ENCODE measurements at places on chromosomes 16 and 17.

DNA sequence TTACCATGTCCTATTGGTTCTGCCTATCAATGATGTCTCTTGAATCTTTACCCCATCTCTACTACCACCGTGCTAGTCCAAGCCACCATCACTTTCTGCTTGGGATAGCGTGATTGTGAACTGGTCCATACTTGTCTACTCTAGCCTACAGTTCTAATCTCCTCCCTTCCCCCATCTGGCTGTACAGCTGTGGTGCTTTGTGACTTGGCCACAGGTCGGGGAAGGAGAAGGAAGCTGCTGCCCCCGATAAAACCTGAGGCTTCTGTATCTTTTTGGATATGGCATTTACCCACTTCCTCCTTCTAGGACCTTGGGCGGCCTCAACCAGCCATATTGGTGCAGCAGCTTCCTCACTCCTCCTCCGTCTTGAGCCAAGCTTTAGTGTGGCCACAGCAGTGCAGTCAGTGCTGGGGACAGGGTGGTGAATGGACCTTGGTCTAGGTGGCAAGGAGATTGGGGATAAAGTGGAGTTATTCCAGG is 314 bp upstream of the ITGA2B start:
- DNase-seq, result no peak

GRCh38 chr16:6993544-6993943 is 339.1 kb upstream of the RBFOX1 start:
- DNase-seq, result no peak

GRCh38 chr16:8730335-8730915 is 56.0 kb downstream of the ABAT start:
- no peak for DNase-seq

- DNase-seq, result no peak
These were observed 3.7 kb downstream of the PRSS8 start for GRCh38 chr16:31131841-31132271.

DNA sequence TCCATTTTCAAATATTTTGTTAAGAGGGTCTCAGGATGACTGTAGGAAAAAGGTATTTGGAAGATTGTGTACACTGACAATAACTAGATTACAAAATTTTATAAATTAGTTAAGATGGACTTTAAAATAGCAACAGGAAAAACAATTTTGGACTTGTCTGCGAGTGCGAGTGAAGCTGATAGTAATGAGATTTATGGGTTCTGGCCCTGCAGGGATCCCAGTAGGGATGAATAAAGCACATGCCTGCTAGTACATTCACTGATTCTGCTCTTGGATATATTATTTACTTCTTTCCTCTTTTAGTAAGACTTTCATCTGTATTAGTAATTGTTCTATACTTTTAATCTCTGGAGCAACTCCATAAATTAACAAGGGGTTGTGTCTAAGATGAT is 28.2 kb downstream of the PRKCA start:
- DNase-seq, result no peak

DNA sequence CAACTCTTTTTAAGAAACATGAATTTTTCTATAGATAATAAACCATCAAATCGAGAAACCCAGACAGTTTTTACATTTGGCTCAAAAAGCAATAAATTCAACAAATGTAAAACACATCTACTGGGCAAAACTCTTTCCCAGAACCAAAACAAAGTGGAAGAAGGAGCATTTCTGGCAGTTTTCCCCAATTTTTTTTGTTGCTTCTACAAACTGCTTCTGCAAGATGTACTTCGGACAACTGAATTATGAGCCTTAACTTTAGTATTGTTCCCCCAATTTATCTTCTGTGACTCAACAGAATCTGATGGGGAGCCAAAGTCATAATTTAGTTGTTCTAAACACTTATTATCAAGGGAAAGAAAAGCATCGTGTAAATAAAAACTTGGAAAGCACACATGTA is 1047.2 kb downstream of the CDH11 start:
- no peak for DNase-seq

GRCh38 chr17:1186923-1187771 is 7.4 kb upstream of the ABR start:
- peak; percentile 72 for DNase-seq

- DNase-seq, result no peak
These were observed 604.5 kb downstream of the WWOX start for GRCh38 chr16:78703936-78704335.

GRCh38 chr17:81053041-81053970 is 18.4 kb downstream of the BAIAP2 start:
- DNase-seq, result no peak

GRCh38 chr16:84245956-84246678 is 6.3 kb upstream of the KCNG4 start:
- DNase-seq, result no peak

- no peak for DNase-seq
These were observed 2.1 kb downstream of the RHBDL3 start for GRCh38 chr17:32267690-32268205.

Data from HCT116 (cell line).